Kidney epithelial cell (primary cell): ENCODE measurements at places on chromosomes 3 and 15. TPM values are rescaled to one million over a fixed set of nuclear protein-coding genes. Genes with fewer than 3 reads are reported as not detected.
A peak's percentile ranks its signal among the peaks of the same experiment; 100 is the strongest.

Gene INKA1
- total RNA-seq: not detected in 2 replicates

Gene CLDN16
- 10.9 and 12.0 TPM in 2 replicates for total RNA-seq

DNA sequence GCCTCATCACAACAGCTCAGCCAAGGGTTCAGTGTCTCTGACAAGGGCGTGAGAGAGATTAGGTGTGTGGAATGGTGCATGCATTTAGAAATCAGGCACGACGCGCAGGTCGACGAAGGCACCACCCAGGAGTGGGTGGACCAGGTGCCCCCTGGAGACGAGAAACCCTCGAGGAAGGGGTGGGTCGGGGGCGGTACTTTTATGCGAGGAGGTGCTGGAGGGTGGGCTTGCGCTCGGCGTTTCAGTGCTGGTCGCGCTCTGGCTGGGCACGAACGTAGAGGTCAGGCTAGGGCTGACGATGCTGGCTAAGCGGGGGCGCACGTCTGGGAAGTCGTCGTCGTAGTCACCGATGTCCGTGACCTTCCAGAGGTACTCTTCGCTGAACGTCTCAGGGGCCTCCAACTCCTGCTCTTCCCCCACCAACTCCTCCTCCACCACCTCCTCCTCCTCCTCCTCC is 393 bp downstream of the ERICH6 start:
- DNase-seq: no peak

DNA sequence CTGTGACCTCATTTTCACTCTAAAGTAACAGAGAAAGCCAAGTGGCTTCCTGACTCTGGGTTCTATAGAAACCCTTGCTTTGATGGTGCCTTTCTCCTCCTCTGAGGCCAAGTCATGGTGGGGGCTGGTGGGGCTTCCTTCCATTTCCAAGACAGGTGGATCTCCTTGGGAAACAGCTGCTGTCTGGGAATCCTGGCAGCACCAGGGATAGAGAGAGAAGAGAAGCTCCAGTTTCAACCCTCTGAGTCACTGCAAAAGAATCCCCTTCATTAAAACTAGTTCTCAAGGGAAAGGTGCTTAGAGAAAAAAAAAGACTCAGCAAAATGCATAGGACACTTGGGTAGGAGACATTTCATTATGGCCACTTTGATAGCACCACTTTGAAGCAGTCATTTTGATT is 614.4 kb downstream of the FHIT start:
- peak; percentile 51 for DNase-seq

DNA sequence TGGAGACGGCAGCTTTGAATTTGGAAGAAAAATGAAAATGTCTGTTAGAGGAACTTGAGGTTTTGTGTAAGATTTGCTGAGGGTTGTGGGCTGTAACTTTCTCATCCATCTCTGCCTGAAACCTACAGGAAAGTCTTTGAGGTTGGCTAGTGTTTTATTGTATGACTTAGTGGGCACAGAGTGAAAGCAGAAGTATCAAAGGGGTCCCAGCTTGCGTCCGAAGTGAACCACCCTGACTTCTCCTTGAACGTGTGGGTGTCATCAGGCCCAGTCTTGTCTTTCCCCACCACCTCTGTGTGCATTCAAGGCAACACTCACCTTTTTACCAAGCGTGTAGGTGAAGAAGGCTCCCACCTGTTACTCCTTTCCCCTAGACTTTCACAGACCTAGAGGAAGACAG is 682.1 kb upstream of the CFAP20DC start:
- DNase-seq: no peak

GRCh38 chr15:25478313-25478712 is 39.5 kb upstream of the UBE3A start:
- DNase-seq: no peak

DNA sequence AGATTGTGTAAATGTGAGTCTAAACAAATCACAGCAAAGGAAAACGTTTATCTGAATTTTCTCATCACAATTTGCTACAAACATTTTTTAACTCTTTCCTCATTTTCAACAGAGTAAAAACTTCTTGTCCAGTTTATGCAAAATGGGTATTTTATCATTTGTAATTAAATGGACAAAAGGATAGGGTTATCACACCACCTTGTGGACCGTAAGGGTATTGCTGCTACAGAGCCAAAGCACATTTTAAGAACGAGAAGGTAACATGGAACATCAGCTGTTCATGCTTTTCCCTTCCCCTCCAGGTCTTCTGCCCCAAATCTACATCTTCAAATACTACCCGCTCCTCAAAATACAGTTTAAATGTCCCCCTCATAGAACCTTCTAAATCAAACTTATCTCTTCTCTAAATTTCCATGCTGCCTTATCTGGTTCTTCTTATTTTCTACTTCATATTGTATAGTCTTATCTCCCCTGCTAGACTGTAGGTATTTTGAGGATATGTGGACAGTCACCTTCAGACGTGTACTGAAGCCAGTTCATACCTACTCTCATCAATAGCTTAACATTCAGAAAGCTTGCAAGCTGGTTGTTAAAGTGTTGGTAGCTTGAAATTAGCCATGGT is 12.8 kb upstream of the SETMAR start:
- DNase-seq: no peak

DNA sequence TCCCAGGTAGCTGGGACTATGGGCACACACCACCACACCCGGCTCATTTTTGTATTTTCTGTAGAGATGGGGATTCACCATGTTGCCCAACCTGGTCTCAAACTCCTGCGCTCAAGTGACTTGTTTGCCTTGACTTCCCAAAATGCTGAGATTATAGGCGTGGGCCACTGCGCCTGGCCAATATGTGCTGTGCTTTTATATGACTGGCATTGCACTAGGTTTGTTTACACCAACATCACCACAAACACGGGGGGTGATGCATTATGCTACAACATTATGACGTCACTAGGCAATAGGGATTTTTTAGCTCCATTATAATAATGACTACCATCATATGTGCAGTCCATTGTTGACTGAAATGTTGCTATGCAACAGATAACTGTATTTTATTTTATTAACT is 6.9 kb downstream of the APH1B start:
- DNase-seq: no peak

DNA sequence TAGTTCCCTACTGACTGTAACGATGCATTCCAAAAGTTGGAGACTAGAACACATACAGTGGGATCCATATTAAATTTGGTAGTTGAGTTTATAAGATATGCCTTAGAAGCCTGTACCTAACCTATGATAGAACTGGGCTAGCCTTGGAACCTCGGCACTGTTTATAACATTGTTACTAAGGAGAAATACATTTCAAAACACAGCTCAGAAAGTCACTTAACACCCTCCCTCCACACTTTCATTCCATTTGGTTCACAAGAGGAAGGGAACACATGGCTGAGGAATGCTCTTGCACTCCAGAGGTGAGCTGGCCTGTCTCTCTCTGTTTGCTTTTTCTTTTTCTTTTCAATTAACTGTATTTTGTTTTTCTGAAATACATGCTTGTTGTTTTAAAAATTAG is 48.7 kb upstream of the TSC22D2 start:
- DNase-seq: no peak
